CD4-positive, alpha-beta T cell treated with Interferon gamma for 1 hour (primary cell): ENCODE measurements at places on chromosomes 4 and X.

GRCh38 chr4:151038452-151039157 is 23.5 kb upstream of the LRBA start:
- DNase-seq, result no peak

DNA sequence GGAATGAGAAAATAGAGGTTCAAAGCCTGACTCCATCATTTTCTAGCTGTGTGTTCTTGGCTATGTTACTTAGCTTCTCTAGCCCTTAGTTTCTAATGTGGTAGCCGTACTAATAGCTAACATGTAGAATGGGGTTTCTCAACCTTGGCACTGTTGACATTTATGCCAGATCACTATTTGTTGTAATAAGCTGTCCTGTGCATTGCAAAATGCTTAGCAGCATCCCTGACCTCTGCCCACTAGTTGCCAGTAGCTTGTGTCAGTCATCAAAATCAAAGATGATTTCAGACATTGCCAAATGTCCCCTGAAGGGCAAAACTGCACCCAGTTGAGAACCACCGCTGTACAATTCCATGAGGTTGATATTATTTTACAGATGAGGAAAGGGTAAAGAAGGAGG is 18.3 kb upstream of the ADAMTS3 start:
- DNase-seq, result no peak

GRCh38 chr4:183960046-183960420 is 54.9 kb downstream of the STOX2 start:
- DNase-seq, result no peak

- no peak for DNase-seq
These were observed 102.2 kb downstream of the PTCHD1 start for GRCh38 chrX:23436875-23437274.

- DNase-seq, result no peak
These were observed 161.0 kb upstream of the FGF13 start for GRCh38 chrX:138872537-138872936.

- no peak for DNase-seq
These were observed 203.2 kb downstream of the DHX15 start for GRCh38 chr4:24380957-24381665.

GRCh38 chr4:7716010-7716721 is 223.5 kb downstream of the AFAP1 start:
- DNase-seq, result no peak

DNA sequence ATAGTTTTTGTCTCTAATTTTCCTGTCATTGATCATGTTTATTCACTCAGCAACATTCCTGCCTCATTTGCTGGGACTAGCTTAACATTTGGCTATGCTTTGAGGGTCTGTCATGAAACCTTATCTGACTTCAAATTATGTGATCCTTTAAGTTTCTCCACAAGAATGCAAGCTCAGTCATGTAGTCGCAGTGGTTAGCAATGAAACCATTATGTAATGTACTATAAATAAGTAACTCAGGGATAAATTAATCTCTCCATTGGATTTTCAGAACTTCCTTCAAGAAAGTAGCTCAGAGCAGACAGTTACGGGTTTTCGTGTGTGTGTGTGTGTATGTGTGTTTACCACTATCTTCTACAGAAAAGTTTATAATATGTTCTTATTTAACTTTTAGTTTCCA is 993.6 kb downstream of the ADGRL3 start:
- DNase-seq, result no peak

DNA sequence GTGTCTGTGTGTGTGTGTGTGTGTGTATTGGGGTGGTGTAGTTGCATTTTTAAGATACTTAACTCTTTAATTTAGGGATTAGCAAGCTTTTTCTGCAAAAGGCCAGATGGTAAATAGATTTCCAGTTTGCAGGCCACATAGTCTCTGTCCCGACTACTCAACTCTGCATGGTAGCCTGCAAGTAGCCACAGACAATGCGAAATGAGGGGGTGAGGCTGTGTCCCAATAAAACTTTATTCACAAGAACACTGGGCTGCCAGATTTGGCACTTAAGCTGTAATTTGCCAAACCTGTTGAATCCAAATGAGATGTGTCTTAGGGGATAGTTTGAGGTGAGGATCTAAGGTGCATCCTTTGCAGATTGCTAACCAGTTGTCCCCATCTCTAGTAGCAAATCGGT is 6.8 kb downstream of the ATP2B3 start:
- no peak for DNase-seq

DNA sequence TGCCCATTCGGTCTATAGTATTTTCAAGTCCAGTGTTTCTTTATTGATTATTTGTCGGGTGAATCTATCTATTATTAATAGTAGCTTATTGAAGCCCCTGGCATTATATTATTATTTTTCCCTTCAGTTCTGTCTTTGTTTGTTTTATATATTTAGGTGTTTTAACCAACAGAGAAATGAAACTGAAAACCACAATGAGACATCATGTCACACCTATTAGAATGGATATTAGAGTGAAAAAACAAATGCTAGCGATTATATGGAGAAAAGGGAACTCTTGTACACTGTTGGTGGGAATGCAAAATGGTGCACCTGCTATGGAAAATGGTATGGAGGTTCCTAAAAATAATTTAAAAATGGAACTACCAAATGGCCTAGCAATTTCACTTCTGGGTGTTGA is 272.5 kb downstream of the ADAM29 start:
- no peak for DNase-seq

DNA sequence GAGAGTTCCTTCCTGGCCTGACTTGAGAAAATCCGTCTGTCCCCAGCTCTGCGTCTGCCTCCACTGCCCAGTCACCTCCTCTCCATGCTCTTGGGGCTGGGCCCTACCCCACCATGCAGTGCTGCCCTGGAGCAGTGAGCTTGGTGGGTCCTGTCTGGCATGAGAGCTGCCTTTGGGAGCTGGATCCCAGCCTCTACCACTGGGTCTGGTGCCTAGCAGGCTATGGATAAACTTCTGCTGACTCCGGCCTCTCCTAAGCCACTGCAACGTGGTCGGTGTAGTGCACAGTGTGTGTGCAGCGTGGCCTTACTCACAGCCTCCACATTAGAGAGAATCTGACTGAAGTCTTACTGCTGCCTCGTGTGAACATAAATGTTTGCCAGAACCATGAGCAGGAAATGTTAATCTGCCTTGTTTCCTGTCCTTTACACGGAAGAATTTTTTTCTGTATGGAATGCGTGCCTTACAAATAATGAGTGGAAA is 47.6 kb downstream of the HTT start:
- DNase-seq, result no peak

- DNase-seq, result no peak
These were observed 91.0 kb downstream of the PHKA2 start for GRCh38 chrX:18892899-18893298.

GRCh38 chrX:37829721-37830120 is 17.6 kb downstream of the DYNLT3 start:
- DNase-seq, result no peak

GRCh38 chr4:44232262-44232661 is 216.3 kb downstream of the KCTD8 start:
- no peak for DNase-seq

DNA sequence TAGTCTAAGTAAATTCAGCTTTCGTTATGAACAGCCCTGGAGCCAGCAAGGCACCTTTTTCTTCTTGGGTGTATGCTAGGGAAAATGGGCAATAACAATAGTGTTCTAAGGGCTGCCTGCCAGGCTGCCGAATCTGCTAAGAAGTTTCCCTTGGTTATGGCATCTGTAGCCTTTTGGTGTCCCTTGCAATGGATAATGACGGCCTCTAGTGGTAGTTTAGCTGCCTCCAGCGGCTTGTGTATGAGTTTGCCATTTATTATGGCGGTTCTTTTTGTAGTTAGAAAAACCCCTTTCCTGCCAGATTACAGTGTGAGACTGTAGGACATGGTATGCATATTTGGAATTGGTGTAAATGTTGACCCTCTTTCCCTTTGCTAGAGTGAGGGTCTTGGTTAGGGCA is 78.9 kb upstream of the SPIN4 start:
- no peak for DNase-seq

DNA sequence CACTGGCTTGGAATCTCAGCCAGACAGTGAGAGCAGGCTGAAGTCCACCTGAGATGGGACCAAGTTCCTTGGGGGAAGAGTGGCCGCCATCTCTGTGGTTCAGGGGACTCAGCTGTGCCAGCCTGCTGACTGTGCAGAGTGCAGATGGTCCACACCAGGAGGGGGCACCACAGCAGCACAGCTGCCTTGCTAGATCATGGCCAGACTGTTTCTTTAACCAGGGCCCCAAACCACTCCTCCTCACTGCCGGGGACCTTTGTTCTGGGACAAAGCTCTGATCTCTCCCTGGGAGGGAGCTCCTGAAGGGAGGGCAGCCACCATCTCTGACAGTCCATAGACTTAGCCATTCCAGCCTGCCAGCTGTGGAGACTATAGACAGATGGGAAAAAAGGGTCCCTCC is 2189.6 kb downstream of the PCDH7 start:
- no peak for DNase-seq

DNA sequence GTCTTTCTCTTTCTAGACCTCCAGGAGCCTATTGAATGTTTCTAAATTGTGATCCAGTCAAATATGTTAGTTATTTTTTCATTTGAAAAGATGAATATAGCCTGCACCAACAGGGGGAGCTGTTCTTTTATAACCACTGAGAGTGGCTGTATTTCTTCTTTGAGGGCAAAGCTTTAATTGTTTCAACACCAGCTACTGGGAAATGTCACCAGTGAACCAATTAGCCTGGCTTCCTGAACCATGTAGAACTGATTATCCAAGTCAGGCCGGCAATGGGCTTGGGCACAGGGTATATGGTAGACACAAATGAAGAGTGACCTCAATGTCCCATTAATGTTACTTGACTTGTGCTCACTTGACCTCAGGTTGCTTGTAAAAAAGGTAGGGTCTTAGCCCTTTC is 4.8 kb upstream of the DAPP1 start:
- no peak for DNase-seq

DNA sequence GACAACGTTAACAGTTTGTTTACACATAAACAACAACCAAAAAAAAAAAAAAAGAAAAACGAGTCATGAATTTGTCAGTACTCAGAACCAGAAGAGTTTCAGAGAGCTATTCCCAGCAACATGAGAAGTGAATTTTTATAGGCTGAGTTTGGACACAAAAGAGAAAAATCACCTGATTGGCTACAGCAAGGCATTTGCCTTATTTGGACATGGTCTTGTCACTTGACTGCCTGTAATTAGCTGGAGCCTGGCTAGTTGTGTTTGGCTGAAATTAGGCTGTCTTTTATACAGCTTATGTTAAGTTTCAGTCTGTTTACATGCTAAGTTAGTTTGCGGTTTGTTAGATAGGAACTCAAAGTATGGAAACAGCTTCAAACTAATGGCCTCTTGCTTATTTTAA is 880 bp upstream of the TEX13A start:
- DNase-seq, result no peak

GRCh38 chr4:104747635-104748034 is 252.9 kb upstream of the CXXC4 start:
- DNase-seq, result no peak

DNA sequence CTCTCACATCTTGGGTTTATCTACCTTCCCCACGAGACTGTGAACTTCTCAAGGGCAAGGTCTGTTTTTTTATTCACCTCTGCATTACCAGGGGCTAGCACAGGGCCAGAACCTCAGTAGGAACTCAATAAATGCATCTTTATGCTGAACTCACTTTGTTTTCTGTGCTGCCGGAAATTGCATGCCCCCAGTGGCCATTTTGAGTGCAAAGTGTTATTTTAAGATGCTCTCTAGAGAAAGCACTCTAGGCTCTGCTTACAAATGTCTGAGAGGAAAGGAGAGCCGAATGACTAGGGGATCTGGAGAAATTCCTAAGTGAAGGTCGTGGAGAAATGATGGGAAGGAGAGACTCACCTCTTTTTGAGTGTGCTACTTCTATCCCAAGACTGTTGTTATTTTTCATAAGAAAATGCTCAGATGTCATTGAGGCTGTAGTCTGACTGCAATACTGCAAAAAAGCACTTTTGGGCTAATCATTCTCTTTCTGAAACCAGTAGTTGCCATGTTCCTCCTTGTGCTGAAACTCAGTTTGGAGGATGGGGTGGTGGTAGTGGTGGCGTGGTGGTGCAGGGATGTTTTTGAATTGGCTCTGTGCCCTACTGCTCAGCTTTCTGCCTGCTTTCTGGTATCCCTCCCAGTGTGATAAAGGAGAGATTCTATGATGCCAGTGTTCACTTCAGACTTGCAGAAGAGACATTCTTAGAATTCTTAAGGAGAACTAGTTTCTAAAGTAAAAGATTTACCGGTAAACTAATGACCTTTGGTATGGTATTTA is 41.3 kb downstream of the DOCK11 start:
- peak; percentile 34 for DNase-seq

GRCh38 chr4:77699731-77700210 is 94.2 kb downstream of the CXCL13 start:
- no peak for DNase-seq

GRCh38 chr4:56389558-56389957 is 2.3 kb upstream of the AASDH start:
- no peak for DNase-seq

DNA sequence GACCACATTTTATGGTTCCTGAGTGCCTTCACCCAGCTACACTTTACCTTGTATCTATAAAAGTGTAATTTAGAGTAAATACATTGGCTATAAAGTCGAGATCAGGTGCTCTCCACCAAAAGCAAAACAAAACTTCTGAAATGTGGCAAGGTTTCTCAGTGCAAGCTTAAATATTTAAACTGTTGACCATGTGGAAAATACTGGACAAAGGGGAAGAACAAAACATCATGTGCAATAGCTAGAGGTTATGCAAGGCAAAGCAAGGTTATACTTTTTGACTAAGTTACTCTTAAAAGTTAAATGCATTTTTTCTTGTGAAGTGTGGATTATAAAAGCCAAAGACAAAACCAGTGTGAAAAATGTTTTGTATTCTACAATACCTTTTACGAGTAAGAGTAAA is 55.9 kb downstream of the UGT2A2 start:
- DNase-seq, result no peak

DNA sequence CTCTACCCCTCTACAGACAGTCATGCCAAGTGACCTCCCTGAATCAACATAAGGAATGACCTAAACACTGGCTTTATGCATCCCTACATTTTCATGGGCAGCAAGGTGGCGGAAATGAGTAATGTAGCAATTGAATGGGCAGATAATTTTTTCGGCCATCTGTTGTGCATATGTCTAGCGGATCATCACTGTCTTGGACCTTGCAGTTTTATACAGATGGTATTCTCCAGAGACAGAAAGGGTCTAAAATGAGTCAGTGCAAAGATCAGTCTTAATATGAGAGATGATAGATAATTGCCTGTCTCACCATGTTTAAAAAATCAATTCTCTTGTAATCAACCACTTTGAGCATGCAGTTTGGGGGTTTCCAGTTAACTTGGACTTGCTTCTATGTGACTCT is 177.3 kb upstream of the DKK2 start:
- DNase-seq, result no peak

- DNase-seq, result no peak
These were observed 179.8 kb downstream of the SPCS3 start for GRCh38 chr4:176499518-176499917.

DNA sequence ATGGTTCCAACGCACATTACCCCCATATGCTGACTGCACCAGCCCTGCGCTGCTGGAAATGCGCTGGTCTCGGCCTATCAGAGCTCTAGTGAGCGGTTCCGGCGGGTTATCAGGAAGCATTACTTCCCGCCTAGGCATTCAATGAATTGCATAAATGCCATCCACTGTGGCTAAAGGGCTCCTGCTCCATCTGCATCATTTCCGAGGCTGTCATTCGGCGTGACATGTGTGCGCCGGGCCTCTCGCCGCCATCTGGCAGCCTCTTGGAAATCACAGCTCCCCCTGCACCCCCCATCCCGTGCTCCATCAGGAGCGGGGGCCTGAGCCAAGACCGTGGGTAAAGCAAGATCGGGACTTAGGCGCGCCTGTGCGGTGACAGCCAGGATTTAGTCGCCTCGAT is 64.4 kb downstream of the SEPSECS start:
- DNase-seq, result no peak
